Ascending aorta (tissue), 2 donors: ENCODE measurements at places on chromosomes 1 and 21.

- peak overlapping the region; percentile 22 for H3K27ac ChIP-seq
- H3K4me3 ChIP-seq, result peak overlapping the region; percentile 82
- no peaks in the 10 kb centered on the region for H3K27me3 ChIP-seq
- DNase-seq, result no peak
- peaks cover 54% of the 10 kb centered on the region for H3K36me3 ChIP-seq
- H3K4me1 ChIP-seq, result peaks cover 31% of the 10 kb centered on the region
These were observed 2.7 kb downstream of the KHDC4 start for GRCh38 chr1:155931332-155932038.

DNA sequence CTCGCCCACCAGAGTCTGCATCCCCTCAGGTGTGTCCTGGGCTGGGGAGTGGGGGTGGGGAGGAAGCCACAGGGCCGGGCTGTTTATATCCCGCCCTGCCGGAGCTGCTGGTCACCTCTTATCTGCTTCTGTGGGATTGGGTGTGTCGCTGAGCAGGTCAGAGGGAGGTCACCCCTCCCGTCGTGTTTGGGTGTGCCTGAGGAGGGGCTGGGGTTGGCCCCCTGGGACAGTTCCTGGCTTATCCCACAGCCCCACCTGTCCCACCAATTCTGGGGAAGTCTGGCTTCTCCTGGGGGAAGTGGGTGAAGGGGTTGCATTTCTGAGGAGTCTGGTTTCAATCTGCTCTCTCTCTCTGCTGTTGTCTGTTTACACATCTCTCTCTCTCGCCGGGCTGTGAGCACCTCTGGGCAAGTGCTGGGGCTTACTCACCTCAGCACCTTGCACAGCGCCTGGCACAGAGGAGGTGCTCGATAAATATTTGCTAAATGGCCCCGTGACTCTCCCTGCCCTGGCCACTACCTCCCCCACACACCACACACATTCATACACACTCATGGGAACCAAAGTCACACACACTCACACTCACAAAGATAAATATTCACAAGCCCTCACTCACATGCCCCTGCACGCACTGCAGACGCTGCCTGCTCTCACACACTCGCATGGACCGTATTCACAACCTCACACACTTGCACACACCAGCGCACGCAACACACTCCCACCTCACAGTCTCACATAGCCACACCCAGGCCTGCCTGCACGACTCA, 8.3 kb downstream of the ELF3 start:
- no peaks in the 10 kb centered on the region for H3K4me1 ChIP-seq
- DNase-seq, result no peak
- no peak overlapping the region for H3K4me3 ChIP-seq
- H3K27ac ChIP-seq, result no peak overlapping the region
- no peaks in the 10 kb centered on the region for H3K36me3 ChIP-seq

- no peaks in the 10 kb centered on the region for H3K36me3 ChIP-seq
- H3K4me3 ChIP-seq, result no peak overlapping the region
- H3K27ac ChIP-seq, result no peak overlapping the region
- H3K27me3 ChIP-seq, result no peaks in the 10 kb centered on the region
- DNase-seq, result no peak
These were observed 325.7 kb upstream of the LYPLAL1 start for GRCh38 chr1:218848009-218848408.

DNA sequence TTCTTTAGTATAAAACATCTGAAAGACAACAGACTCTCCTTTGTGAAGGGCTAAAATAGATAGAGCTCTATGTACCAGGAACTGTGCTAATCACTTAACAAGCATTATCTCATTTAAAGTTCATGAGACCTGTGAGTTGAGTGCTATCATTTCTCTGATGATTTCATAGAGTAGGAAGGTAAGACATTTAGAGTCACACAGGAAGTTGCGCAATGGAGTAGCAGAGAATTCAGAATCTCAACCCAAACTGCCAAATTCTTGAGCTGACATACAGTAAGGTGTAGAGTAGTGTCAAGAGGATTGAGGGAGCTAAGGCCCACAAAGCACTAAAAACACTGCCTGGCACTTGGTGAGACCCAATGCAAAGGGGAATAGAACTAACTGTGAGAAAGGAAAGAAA, 384.3 kb downstream of the NTNG1 start:
- no peak overlapping the region for H3K27ac ChIP-seq
- DNase-seq, result no peak
- no peak overlapping the region for H3K4me3 ChIP-seq
- no peaks in the 10 kb centered on the region for H3K36me3 ChIP-seq

DNA sequence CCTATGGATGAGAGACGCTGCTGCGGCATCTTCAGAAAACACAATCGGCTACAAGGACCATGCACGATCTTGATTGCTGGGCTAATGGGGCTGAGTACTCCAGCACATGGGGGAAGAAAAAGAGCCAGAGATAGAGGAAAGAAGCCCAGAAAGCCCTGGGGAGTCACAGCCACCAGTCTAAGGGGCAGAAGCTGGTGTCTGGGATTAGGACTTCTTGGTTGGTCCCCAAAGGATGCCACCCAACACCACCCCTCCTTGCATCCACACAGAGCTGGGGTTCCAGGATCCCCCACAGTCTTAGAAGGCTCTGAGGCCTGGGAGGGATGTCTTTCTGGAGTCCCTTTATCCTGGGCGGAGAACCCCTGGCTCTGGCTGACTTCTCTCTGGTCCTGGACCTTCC, 98.4 kb upstream of the TARDBP start:
- no peaks in the 10 kb centered on the region for H3K36me3 ChIP-seq
- H3K27me3 ChIP-seq, result no peaks in the 10 kb centered on the region
- H3K27ac ChIP-seq, result no peak overlapping the region
- H3K4me3 ChIP-seq, result no peak overlapping the region
- DNase-seq, result no peak

- H3K27me3 ChIP-seq, result no peaks in the 10 kb centered on the region
- no peaks in the 10 kb centered on the region for H3K4me1 ChIP-seq
- H3K36me3 ChIP-seq, result no peaks in the 10 kb centered on the region
- no peak overlapping the region for H3K4me3 ChIP-seq
- no peak for DNase-seq
These were observed 175.0 kb downstream of the DAB1 start for GRCh38 chr1:57248830-57249229.

DNA sequence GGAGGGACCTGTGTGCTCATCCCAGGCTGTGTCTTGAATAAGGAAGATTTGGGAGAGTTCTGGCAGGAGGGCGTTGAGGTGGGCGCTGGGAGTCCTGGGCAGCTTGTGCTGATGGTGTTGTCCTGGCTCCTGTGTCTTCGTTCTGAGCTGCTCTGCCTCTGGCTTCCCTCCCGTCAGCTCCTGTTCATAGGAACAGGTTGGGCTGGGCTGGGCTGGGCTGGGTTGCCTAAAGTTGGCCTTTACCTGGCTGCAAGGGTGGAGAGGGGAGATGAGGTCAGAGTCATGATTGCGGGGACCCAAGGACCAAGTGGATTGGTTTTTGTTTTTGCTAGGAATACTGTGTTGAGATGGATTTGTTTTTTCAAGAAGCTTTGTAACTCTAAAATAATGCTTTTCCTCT, 9.1 kb downstream of the NECAP2 start:
- no peaks in the 10 kb centered on the region for H3K27me3 ChIP-seq
- no peaks in the 10 kb centered on the region for H3K4me1 ChIP-seq
- H3K4me3 ChIP-seq, result no peak overlapping the region
- DNase-seq, result no peak
- H3K27ac ChIP-seq, result no peak overlapping the region

DNA sequence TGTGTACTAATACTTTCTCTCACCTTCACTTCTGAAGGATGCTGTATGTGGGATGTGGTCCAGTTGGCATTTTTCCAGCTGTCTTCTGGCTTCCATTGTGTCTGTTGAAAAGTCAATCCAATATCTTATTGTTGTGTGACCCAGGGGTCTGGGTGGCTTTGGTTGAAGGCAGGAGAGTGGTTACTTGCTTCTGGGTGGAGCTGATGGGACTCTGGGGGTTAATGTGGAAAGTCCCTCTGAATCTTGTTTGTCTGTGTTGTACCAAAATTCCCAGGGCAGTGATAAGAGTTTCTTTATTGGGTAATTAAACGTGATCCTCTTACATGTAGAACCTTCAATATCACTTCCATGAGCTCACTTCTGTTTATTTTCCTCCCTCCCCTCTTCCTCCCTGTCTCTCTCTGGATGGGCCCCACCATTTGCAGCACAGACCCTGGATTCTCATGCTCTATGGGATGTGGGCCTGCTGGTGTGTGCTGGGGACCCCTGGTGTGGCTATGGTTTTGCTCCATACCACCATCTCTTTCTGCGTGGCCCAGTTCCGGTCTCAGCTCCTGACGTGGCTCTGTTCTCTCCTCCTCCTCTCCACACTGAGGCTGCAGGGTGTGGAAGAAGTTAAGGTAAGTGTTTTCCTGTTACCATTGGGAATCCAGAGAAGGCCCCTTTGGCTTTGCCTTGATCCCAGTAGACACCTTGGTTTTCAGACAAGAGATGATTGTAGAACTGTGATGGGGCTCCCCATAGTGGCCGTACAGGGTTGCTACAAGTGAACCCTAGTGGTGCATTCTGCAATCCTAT, 71.5 kb downstream of the HHAT start:
- no peak overlapping the region for H3K27ac ChIP-seq
- no peaks in the 10 kb centered on the region for H3K4me1 ChIP-seq
- DNase-seq, result peak; percentile 75
- no peak overlapping the region for H3K4me3 ChIP-seq
- no peaks in the 10 kb centered on the region for H3K27me3 ChIP-seq

DNA sequence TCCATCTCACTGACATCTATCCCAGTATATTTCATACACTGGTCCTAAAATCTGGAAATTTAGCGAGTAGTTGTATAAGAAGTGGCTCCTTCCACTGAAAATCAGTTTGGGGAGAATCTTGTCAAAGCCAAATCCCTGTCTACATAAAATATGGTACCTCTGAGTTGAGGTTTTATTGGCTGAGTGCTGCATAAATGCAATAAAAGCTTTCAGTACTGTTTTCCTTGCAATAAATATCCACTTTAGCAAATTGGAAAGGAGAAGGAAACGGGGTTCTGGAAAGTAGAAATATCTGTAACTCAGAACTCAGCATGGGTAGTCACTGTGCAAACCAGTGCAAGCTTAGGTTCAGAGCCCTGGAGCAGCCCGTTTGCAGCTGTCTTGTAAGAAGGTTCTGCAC, 580.2 kb downstream of the SMYD3 start:
- no peak overlapping the region for H3K4me3 ChIP-seq
- H3K36me3 ChIP-seq, result no peaks in the 10 kb centered on the region
- no peaks in the 10 kb centered on the region for H3K4me1 ChIP-seq
- H3K27me3 ChIP-seq, result no peaks in the 10 kb centered on the region

GRCh38 chr1:194374649-194375048, 1188.2 kb upstream of the B3GALT2 start:
- H3K4me3 ChIP-seq, result no peak overlapping the region
- no peaks in the 10 kb centered on the region for H3K36me3 ChIP-seq
- no peaks in the 10 kb centered on the region for H3K27me3 ChIP-seq
- no peak for DNase-seq
- H3K4me1 ChIP-seq, result no peaks in the 10 kb centered on the region

GRCh38 chr1:154626456-154627256, 18.7 kb upstream of the ADAR start:
- no peaks in the 10 kb centered on the region for H3K36me3 ChIP-seq
- no peak for DNase-seq
- no peaks in the 10 kb centered on the region for H3K4me1 ChIP-seq
- H3K4me3 ChIP-seq, result peak overlapping the region; percentile 98

- H3K4me3 ChIP-seq, result peak overlapping the region; percentile 54
- no peaks in the 10 kb centered on the region for H3K27me3 ChIP-seq
- H3K4me1 ChIP-seq, result peaks cover 72% of the 10 kb centered on the region
- no peak for DNase-seq
These were observed 78.9 kb downstream of the SLC66A1 start for GRCh38 chr1:19390901-19391595.

- no peak overlapping the region for H3K4me3 ChIP-seq
- H3K36me3 ChIP-seq, result no peaks in the 10 kb centered on the region
- H3K27me3 ChIP-seq, result no peaks in the 10 kb centered on the region
- peaks cover 6% of the 10 kb centered on the region for H3K4me1 ChIP-seq
- no peak for DNase-seq
- H3K27ac ChIP-seq, result no peak overlapping the region
These were observed 53.0 kb downstream of the RERE start for GRCh38 chr1:8764293-8764937.

- H3K27me3 ChIP-seq, result no peaks in the 10 kb centered on the region
- no peaks in the 10 kb centered on the region for H3K36me3 ChIP-seq
- no peak for DNase-seq
These were observed 273.4 kb downstream of the VAV3 start for GRCh38 chr1:107691540-107691939.

DNA sequence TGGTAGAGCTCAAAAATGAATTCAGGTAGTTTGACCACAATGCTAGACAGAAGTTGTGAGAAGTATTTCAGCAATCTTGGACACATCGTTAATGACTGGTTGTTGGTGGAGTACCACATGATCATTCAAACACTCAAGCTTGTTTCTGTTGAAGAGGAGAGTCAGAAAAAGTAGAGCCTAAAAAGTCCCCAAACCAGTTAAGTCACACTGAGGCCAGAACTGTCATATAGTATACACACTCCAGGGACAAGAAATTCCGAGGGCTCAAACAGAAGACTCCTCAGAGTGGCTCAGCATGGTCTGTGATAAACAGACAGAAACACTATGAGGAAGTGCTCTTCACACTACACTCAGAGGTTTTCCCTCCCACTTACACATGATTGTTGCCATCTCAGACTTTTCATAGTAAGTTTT, 5.8 kb downstream of the TRIM33 start:
- H3K27me3 ChIP-seq, result no peaks in the 10 kb centered on the region
- peaks cover 13% of the 10 kb centered on the region for H3K4me1 ChIP-seq
- H3K4me3 ChIP-seq, result no peak overlapping the region
- no peak overlapping the region for H3K27ac ChIP-seq
- DNase-seq, result no peak
- no peaks in the 10 kb centered on the region for H3K36me3 ChIP-seq

DNA sequence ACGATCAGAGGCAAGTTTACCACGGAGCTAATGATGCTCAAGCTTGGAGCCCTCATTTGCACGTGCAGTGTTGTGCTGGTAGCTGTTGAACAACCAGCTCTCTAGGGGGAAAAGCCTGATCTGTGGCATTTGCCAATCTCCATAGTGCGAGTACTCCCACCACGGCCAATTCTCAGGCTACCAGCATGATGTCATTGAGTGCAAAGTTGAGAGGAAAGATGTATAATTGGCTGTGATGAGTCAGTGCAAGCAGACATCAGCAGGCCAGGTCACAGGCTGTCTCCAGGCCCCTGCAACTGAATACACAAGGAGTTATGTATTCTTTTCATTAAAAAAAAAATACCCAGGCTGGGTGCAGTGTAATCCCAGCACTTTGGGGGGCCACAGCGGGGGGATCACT, 233.1 kb upstream of the VAMP3 start:
- H3K27ac ChIP-seq, result no peak overlapping the region
- H3K4me3 ChIP-seq, result no peak overlapping the region
- H3K4me1 ChIP-seq, result no peaks in the 10 kb centered on the region
- H3K27me3 ChIP-seq, result no peaks in the 10 kb centered on the region

DNA sequence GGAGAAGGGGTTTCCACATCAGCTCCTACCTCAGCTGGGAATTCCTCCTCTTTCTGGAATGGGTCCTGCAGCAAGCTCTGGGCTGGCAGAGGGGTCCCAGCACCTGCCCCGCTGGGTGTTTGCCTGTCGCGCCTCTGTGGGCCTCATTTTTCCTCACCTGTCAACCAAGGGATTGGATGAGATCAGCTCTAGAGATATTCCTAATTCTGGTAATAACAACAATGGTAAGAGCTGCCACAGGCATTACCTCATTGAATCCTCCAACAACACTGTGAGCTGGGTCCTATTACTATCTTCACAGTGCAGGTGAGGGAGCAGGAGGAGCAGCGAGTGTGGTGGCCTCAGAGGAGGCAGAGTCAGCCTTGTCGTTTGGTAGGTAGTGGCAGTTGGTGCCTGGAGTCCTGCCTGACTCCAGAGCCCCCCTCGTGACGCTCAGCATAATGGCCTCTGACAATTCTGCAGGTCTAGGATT, 23.3 kb upstream of the PAX7 start:
- no peaks in the 10 kb centered on the region for H3K27me3 ChIP-seq
- no peak for DNase-seq
- H3K4me1 ChIP-seq, result no peaks in the 10 kb centered on the region
- H3K4me3 ChIP-seq, result no peak overlapping the region
- H3K27ac ChIP-seq, result no peak overlapping the region
